ENCODE measurements at places on chromosomes 1 and 21.

GRCh38 chr21:41931041-41931451 is 22.8 kb downstream of the C2CD2 start:
- no peak for DNase-seq

GRCh38 chr1:115630342-115630741 is 11.4 kb upstream of the VANGL1 start:
- no peak for DNase-seq

DNA sequence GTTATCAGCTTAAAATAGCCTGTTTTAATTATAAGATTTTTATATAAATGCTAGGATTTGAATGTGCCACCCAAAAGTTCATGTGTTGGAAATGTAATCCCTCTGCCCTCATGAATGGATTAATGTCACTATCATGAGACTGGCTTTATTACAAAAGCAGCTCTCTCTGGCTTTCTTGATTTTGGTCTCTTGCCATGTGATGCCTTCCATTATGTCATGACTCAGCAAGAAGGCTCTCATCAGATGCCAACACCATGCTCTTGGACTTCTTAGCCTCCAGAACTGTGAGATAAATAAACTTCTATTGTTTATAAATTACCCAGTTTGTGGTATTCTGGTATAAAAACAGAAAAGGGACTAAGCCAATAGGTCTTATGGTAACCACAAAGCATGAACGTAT is 6.9 kb upstream of the PRSS38 start:
- DNase-seq = no peak

DNA sequence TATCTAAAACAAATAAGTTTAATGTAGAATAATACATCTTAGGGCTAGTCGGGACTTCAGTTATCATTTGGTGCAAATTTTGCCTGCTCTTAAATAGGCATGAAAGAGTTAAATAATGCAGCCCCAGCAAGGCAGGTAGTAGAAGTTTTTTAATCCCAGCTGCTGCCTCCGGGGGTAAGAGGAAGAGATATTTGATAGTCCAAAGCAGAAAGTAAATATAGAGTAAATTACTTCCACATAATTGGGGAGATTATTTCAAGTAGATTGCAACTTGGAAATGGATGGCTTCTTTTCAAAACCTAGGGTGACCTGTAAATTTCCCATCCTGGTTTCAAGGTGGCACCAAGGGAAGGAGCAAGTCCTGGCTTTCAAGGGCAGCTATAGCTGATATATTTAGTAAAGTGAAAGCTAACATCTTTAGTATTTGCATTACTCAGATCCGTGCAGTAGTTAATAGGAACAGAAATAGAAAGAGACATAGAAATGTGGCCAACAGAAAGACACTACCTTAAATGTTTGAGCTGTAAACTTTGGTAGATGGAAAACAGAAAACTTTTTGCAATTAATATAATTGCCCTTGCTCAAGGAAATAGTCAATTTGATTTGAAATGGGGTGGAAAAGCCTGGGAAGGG is 109.1 kb downstream of the LMO4 start:
- no peak for DNase-seq

DNA sequence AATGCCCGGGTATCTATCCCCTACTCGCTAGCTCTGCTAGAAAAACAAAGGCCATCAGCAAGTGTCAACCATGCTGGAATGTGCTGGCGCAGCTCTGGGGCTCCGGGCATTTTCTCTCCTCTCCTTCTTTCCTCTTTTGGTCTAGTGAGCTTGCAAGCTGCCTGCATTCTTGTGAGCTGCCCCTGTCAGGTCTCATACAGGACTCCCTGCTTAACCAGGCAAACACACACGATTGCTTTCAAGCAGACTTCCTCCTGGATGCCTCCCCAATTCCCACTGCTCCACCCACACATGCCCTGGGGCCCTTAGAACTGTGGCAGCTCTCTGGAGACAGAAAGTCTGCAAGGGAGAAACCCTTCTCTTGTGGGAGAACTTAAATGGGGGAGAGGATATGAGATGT is 35.7 kb upstream of the SUCO start:
- no peak for DNase-seq

- DNase-seq = no peak
These were observed 14.1 kb upstream of the ZRANB2 start for GRCh38 chr1:71094913-71095312.

GRCh38 chr1:10237157-10237539 is 26.8 kb downstream of the KIF1B start:
- DNase-seq = no peak

GRCh38 chr1:241579434-241579833 is 47.3 kb downstream of the KMO start:
- no peak for DNase-seq

- DNase-seq = peak; percentile 31
These were observed 270.5 kb downstream of the RRAGC start for GRCh38 chr1:38589036-38589435.

GRCh38 chr1:204401730-204402129 is 9.9 kb downstream of the PPP1R15B start:
- peak; percentile 32 for DNase-seq

- DNase-seq = peak; percentile 70
These were observed 53.5 kb upstream of the CNTN2 start for GRCh38 chr1:204989266-204990058.

DNA sequence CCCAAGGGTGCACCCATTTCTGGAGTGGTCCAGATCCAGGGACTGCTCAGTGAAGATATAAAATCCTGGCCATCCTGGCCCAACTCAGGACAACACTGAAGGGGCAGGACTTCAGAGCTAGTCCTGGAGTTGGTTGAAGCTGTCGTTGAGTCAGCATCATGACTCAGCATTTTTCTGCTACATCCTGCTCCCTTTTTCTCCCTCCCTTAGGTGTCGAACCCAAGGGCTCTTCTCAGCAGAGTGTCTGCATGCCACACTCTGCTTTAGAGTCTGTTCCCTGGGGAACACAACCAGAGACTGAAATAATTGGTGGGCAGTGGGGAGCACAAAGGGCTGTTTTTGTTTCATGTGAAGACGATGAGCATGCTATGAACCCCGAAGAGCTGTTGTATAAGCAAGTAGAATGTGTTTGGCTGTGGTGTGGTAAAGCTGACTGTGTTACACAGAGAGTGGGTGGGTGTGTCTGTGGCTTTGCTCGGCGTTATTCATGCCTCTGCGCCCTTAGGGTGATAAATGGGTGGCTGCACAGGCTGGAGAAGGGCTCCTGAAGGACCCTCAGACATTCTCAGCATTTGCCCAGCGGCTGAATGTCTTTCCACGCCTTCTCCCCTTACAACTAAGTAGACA is 167.2 kb downstream of the CYYR1 start:
- DNase-seq = no peak

- DNase-seq = no peak
These were observed 564 bp downstream of the CTPS1 start for GRCh38 chr1:40980068-40980452.

GRCh38 chr1:230957580-230957989 is 21.1 kb downstream of the TTC13 start:
- DNase-seq = no peak

DNA sequence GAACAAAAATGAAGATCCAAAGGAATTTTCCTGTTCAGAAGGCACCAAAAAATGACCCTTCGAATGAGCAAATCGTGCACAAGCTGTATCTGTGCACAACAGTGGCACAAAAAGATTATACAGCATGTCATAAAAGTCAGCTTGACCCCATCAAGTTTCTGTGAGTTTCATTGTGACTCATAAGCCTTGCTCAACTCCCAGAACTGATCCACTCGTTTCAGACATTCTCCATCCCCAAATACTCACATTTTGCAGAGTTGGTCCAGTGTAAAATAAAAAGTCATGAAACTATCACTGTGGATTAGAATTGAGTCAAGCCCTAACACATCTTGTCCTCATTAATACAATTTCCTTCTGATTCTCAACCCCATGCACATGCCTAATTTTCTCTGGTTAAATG is 174.7 kb upstream of the PKN2 start:
- DNase-seq = no peak

- DNase-seq = no peak
These were observed 104.7 kb downstream of the SNX7 start for GRCh38 chr1:98766255-98766654.

DNA sequence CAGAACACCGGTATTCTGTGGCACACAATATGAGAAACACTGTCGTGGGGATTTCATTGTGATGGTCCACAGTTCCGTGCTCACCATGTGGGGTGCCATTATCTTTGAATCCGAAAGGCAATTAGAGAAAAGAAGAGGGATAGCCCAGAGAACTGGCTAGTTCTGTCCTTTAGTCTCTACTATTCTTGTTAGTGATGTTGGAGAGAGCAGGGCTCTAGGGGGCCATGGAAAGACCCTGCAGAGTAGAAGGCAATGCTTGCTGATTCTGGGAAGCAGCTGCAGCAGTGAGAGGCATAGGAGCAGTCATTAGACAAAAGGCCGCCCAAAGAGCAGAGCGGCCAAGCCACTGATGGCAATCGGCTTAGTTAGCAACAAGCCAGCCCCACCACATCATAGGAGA is 146.3 kb downstream of the TSEN15 start:
- no peak for DNase-seq

GRCh38 chr1:24696041-24696755 is 49.0 kb upstream of the CLIC4 start:
- DNase-seq = no peak

- no peak for DNase-seq
These were observed 18.8 kb upstream of the ECE1 start for GRCh38 chr1:21308847-21309652.

DNA sequence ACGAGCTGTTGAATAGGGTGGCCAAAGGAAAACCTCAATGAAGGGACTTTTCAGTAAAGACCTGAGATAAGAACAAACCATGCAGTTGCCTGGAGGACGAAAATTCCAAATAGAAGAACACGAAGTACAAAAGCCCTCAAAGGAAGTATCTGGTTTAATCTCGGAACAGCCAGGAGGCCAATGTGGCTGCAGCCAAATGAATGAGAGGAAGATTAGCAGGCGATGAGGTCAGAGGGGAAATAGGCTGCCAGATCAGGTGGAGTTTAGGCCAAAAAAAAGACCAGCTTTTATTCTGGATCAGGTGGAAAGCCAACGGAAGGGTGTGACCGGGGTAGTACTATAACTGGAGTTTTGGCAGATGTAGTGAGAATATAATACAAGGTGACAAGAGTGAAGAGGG is 43.7 kb downstream of the SRSF11 start:
- no peak for DNase-seq

DNA sequence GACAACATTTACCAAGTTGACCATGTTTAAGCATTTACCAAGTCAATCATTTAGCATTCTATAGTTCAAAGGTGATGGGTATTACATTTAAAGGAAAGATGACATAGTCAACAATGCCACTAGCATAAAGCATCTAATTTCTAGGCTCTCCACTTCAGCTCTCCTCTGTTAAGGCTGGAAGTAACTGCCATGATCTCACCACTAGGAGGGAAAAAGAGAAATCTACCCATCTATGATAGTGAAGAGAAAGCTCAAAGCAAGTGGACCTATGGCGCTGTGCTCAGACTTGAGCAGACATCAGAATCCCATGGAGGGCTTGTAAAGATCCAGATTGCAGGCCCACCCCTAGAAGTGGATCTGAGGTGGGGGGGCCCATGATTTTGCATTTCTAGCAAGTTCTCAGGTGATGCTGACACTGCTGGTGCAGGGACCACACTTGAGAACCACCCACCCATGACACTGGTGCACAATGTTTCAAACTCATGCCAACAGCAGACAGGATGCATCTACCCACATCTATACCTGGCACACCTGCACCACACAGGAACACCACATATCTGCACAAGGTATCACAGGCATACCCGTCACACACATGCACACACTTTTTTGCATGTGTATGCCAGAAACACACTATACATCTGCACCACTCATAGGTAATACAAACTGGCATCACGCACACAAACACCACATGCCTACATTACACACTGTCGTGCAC is 392.9 kb upstream of the RUNX1 start:
- no peak for DNase-seq

DNA sequence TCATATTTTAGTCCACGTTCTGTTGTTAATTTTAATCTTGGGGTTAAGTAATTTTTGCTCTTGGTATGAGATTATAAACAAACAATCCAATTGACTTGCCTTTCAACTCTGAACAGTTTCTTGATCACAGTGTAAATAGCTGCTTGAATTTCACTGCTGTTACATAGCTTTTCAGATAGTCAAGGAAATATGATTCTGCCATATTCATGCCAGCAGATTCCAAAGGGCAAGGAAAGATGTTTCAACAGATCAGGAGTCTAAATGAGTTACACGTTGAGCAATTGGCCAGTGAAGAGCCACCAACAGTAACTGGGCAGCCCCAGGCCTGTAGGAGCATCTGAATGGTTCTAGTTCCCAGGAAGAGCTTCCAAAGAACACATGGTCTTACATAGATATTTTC is 93.6 kb downstream of the LEPR start:
- DNase-seq = no peak

DNA sequence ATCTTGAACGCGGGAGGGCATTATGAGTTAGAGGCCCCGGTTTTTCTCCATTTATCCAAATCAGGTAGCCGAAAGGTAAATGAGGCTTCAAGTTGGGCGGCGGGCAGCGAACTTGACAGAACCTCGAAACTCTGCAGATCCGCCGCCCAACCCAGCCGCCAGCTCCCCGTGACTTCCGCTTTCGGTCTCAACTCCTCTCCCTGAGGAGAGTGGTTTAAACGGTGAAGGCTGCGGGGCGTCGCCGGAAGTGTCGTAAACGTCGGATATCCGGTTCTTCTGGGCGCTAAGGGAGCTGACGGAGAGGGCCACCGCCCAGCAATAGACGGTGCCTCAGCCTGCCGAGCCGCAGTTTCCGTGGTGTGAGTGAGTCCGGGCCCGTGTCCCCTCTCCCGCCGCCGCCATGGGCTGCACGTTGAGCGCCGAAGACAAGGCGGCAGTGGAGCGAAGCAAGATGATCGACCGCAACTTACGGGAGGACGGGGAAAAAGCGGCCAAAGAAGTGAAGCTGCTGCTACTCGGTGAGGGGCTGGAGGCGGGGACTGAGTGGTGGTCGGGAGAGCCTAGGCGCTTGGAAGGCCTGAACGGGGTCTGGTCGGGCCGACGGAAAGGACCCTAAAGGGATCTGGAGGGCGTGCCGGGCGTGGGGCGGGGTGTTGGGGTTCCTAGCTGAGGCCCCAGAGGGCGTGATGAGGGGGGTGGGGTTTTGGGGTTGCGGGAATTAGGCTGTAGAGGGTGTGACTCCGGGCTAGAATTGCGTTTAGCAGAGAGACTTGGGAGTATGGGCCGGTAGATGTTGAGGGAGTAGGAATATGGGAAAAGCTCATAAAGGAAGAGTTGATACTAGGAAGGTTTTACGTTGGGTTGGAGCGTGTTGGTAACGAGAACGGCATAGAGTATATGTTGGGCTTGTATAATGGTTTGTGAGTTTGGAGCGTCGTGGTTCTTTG is at the start of gene GNAI3:
TSS of gene GNAI3 (plus strand) at position 295 of the 947 bp plus-strand sequence. CDS start at position 401, 106 bp downstream.
- peak; percentile 99 for DNase-seq

Measured in activated CD8-positive, alpha-beta memory T cell treated with anti-CD3 and anti-CD28 coated beads, Interleukin-2, amount 10 ng/mL, durations not matched to agents 7 days and 5 days (primary cell).